ENCODE measurements at places on chromosomes 2 and 18.

GRCh38 chr2:59083075-59083828 is 842.1 kb upstream of the FANCL start:
- DNase-seq, result no peak

DNA sequence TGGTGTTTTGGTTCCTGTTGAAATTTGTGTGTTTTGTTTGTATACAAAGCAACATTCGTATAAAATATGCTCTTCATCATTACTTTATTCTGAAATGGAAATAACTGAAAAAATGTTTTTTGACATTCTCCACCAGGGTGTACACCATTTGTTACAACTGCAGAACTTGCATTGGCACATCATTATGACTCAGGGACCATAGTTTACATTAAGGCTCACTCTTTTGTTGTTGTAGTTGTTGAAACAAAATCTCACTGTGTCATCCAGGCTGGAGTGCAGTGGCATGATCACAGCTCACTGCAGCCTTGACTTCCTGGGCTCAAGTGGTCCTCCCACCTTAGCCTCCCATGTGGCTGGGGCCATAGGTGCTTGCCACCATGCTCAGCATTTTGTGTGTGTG is 676.6 kb downstream of the TDRD15 start:
- no peak for DNase-seq

DNA sequence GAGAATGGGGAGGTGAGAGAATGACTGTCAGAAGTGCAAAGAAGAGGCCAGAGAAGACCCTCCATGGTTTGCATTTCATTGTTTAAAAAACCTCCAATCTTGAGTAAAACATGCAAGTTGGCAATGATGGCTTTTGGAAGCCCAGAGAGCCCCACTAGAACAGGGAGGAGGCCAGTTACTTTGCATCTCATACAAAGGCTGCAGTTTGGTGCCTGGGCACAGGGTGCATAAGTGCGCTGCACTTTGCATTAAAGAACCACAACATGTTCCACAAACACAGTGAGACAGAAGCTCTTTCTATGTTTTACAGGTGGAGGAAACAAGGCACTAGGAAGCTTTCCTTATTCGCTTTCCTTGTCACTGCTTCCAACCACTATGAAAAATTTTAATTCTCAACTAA is 25.4 kb downstream of the PSTPIP2 start:
- DNase-seq, result no peak

DNA sequence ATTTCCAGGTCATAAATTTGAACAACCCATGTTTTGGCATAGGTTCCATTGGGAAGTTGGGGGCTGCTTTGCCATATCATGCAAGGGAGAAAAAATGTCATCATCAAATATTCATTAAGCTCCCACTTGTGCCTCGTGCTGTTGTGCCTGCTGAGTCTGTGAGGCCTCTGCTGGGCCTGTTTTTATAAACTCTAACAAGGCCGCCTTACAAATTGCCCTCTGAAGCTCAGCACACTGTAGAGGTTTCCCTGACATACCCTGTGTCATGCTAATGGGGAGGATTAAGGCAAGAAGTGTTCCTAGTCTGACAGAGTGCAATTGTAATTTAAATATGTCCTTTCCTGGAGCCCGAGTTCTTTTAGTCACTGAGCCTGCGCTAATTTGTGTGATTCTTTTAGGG is 17.6 kb downstream of the OSBPL6 start:
- DNase-seq, result peak; percentile 61

GRCh38 chr2:60377825-60378224 is 175.6 kb downstream of the BCL11A start:
- no peak for DNase-seq

GRCh38 chr2:100230754-100231153 is 88.4 kb upstream of the AFF3 start:
- DNase-seq, result no peak

Data from ecto neural progenitor cell (in vitro differentiated cells).